ENCODE measurements at places on chromosomes 1 and 21.
A peak's percentile ranks its signal among the peaks of the same experiment; 100 is the strongest.

- no peak for DNase-seq
Measured at GRCh38 chr1:102896286-102896685, 212.0 kb downstream of the COL11A1 start.

DNA sequence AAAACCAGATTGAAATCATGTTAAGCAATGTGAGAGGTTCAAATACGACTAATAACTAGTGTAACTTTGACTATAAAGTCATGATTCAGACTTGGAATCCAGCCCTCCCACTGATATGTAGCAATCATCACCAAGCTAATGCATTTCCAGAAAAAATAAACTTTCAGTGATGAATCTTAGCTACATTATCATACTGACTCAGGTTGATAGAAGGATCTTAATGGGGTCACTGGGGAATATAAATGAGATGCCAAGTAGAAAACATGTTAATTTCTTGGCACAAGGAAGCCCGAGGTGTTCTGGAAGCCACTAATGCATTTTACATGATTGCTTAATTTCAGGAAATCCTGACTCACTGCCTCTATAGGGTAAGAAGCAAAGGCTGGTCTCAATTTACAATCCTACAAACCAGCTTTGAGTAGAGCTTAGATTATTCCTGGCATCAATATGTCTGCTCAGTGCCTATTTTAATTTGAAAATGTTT lies 67.7 kb downstream of the SELENOF start:
- peak; percentile 5 for DNase-seq

DNA sequence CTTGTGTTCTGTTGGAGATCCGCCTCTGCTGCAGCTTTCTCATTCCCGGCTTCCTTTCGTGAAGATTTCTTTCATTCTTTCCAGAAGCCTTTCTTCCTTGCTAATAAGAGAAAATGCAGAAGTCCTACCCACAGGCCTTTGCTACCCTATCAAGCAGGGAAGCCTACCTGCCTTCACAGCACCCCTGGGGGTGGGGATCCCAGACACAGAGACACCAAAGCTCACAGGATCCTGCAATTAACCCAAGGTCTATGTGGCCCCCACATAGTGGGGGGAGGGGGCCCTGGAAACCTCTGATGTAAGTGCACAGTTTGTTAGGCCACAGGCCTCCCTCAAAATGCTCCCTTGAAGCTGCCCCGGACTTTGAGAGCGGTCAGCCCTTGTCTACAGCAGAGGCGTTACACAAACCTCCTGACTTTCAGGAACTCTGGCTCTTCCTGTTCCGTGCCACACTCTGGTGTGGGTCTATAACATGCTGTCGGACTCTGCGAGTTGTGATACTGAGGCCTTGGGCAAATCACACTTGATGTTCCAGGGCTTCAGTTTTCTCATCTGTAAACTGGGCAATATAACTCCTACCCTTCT lies 31.2 kb downstream of the NKAIN1 start:
- no peak for DNase-seq

DNA sequence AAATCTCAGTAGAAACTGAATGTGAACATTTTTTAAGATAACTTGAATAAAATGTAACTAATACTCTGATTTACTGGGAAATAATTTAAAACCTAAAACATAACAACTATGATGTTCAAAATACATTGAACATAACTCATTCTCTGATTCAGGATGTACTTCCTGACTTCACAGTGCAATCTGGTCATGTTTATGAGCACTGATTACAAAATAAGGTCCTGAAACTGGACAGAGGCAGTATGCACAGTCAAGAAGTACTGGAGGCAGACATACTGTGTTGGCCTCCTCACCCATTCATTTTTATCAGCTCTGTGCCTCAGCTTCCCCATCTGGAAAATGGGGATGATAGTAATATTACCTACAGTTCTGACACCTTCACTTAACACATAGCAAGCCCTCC lies 651.3 kb downstream of the PTPRC start:
- no peak for DNase-seq

GRCh38 chr1:234230414-234230862 lies 142.8 kb upstream of the COA6 start:
- DNase-seq = no peak

GRCh38 chr1:100428160-100428559 lies 75.9 kb downstream of the CDC14A start:
- no peak for DNase-seq

- DNase-seq = no peak
Measured at GRCh38 chr1:27878039-27878438, 5.7 kb downstream of the THEMIS2 start.

DNA sequence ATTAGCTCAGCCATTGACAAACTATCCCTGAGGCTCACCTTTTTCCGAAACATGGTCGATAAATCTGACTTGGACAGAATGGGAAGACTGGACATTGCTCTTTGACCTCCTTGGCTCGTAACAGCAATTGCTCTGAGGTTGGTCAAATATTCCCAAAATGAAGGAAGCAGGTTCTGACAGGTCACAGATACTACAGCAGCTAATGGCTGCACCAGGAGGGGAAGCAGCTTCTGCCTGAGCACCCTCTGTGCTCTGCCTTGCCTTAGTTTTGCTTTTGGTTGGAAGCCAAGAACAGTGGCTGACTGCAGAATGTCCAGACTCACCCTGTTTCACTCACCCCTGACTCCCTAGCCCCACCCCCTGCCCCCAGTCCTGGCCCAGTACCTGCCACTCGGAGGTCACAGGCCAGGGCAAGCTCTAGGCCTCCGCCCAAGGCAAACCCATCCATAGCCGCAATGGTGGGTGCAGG lies 15.4 kb downstream of the ECHDC2 start:
- no peak for DNase-seq

GRCh38 chr1:117679868-117680267 lies 74.0 kb downstream of the TENT5C start:
- DNase-seq = no peak

- no peak for DNase-seq
Measured at GRCh38 chr1:53524428-53525375, 65.5 kb downstream of the DMRTB1 start.

DNA sequence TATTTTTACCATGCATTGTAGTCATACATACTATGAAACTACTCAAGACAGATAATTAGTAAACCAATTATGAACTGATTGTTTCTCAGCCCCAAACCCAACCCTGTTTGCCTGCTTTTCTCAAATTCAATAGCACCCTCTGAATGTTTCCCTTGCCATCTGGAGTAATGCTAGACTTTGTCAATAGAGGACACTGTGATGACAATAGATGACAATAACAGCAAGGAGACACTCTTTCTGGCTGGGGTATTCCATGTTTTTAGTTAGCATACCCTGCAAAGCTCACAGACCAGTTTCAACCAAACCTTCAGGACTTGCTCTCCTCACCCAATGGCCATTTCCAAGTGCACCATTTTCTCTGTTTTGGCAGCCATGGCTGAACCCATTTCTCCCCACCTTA lies 108.5 kb upstream of the LRRC7 start:
- DNase-seq = no peak

GRCh38 chr1:207362962-207363860 lies 41.7 kb downstream of the CD55 start:
- no peak for DNase-seq

GRCh38 chr1:33931111-33931475 lies 67.2 kb downstream of the HMGB4 start:
- no peak for DNase-seq

DNA sequence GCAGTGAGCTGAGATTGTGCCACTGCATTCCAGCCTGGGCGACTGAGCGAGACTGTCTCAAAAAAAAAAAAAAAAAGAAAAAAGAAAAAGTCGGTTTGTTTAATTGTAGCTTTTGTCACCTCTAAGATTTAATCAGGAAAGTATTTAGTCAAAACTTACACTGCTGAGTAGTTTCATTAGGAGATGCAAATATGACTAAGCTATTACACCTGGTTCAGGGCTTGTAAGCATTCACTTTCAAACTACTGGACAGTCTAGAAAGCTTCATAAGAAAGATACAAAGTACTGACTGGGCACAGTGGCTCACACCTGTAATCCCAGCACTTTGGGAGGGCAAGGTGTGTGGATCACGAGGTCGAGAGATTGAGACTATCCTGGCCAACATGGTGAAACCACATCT lies 75.9 kb upstream of the CACYBP start:
- DNase-seq = no peak

DNA sequence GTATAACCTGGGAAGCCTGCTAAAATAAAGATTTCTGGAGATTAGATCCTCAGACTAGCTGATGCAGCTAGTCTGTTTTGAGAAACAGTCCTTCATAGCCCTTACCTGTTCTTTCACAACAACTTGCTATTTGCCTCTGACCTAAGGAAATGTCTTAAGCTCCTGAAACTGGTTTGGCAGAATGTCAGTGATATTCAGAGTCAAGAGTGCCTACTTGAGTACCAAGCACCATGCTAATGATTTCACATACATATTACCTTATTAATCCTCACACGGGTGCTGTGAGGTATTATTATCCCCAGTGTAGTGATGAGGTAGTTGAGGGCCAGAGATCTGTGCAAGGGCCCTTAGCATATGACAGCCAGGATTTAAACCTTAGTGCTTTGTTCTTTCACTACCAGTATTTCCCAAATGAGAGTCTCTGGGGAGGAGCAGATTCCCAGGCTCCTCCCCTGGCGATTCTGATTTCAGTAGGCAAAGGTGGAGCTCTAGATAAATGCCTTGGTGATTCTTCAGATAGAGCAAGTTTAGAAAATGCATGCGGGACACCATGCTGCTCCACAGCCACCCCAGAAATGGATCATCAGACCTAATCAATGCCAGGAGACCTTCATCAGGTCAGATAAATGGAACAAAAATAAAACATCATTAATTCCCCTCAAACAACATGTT lies 47.4 kb upstream of the WNT2B start:
- DNase-seq = no peak

DNA sequence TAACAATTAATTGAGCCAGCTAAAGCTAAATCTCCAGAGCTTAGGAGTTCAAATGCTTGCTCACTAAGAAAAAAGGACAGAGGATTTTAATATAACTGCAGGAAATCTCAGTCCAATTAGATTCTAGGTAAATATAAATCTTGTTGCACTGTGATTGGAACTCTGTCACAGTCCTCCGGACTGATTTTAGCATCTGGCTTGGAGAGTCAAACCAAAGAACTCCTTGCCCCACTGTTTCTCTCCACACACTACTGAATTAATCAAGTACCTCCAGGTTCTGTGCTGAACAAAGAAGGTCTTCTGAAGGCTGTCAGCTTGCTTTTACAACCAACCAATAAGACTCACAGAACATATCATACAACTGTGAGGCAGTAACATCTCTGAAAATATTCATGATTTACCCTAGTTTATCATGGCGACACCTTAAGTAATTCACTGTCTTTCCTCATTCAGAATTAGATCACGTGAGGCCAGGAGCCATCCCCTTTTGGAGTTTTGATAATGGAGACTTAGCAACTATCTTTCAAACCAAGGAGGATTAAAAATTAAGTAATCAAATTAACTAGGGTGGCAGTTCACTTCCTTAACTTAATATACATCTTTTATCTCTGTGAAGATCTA lies 176.0 kb downstream of the RERE start:
- no peak for DNase-seq

DNA sequence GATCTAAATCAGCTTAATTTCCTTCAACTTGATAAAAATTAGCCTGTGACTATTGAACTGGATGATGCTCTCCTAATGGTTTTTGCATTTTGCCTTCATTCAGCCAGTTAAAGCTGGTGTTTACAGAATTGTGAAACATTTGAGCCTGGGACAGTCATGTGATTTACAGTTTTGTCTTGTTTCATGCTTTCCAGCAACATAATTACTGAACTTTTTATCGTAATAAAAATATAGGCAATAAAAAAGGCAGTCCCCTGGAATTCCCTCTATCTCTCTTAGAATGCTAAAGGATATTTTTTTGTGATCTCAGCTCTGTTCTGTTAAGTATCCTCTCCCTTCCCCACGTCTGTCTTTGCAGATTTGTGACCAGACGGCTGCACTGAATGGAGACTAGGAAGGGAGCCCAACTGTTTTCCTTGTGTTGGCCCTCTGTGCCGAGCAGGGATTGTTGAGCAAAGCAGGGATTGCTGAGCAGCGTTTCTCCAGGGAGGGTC lies 70.3 kb upstream of the RGL1 start:
- DNase-seq = no peak

- no peak for DNase-seq
Measured at GRCh38 chr1:114025609-114026401, 46.5 kb downstream of the OLFML3 start.

Measured in A549 (cell line).